Activated naive CD4-positive, alpha-beta T cell treated with anti-CD3 and anti-CD28 coated beads, Interleukin-2, amount 10 ng/mL, durations not matched to agents 7 days and 5 days (primary cell): ENCODE measurements at places on chromosomes 11 and 22.

GRCh38 chr22:38082986-38083710 lies 836 bp downstream of the SLC16A8 start:
- no peak for DNase-seq

GRCh38 chr11:88495836-88496235 lies 158.3 kb upstream of the CTSC start:
- no peak for DNase-seq

DNA sequence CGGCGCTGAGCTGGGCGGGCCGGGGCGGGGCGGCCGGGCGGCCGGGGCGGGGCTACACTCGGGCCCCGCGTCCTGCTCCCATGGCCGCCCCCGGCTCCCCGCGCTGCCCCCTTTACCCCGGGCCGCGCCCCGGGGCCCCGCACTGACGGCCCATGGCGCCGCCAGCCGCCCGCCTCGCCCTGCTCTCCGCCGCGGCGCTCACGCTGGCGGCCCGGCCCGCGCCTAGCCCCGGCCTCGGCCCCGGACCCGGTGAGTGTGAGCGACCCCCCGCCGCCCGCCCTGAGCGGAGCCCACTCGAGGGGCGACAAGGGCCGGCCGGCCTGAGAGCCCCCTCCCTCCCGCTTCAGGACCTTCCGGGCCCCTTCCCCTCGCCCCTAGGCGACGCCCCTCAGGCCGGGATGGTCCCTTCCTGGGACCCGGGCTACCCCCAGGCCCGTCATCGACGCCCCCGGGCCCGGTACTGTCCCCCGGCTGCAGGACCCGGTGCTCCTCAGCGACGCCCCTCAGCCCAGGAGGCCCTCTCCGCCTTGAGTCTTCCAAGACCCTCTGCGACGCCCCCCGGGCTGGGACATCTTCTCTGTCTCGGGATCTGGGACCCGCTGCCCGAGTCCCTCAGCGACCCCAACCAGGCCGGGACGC lies at the start of gene KREMEN1:
Gene KREMEN1, plus strand, starts transcription at position 57 of the 639 bp plus-strand sequence. Its CDS starts 96 bp downstream, at position 153.
- DNase-seq: peak; percentile 28

DNA sequence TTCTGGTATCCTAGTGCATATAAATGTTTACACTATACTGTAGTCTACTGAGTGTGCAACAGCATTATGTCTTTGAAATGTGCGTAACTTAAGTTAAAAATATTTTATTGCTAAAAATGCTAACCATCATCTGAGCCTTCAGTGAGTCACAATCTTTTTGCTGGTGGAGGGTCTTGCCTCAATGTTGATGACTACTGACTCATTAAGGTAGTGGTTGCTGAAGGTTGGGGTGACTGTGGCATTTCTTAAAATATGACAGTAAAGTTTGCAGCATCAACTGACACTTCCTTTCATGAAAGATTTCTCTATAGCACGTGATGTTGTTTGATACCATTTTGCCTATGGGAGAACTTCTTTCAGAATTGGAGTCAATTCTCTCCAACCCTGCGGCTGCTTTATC lies 8.5 kb upstream of the CREBZF start:
- no peak for DNase-seq

DNA sequence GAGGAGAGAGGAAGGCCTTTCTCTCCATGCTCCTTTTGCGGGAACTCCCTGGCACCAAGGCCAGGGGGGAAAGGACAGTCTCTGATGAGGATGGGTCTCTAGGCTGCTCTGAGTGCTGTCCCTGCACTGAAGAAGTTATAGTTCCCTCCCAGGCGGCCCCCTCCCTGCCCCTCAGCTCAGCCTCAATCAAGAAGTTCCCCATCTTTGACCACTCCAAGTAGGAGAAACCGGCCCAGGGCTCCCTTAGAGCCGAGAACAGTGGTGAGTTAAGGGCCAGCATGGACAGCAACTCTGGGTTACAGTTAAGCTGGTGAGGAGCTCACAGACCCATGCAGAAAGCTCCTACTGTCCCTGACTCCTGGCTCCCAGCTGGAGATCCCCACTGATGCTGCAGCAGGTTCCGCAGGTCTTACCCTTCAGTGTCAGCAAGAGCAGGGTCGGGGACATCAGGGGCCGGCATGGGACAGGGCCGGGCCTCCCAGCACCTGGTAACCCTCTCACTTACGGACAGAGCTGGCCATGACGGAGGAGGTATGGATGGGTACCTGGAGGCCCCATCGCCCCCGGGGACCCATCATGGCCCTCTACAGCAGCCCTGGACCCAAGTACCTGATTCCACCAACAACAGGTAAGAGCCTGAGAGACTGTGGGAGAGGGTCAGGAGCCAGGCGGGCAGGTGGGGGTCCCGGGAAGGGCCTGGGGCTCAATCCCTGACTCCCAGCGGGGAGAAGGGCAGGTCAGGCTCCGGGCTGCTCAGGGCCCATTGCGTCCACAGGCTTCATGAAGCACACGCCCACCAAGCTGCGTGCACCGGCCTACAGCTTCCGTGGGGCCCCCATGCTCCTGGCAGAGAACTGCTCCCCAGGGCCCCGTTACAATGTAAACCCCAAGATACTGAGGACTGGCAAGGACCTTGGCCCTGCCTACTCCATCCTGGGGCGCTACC lies 4.2 kb downstream of the SCGB1C1 start:
- no peak for DNase-seq

GRCh38 chr11:17905477-17905876 lies 107.4 kb downstream of the SERGEF start:
- no peak for DNase-seq

DNA sequence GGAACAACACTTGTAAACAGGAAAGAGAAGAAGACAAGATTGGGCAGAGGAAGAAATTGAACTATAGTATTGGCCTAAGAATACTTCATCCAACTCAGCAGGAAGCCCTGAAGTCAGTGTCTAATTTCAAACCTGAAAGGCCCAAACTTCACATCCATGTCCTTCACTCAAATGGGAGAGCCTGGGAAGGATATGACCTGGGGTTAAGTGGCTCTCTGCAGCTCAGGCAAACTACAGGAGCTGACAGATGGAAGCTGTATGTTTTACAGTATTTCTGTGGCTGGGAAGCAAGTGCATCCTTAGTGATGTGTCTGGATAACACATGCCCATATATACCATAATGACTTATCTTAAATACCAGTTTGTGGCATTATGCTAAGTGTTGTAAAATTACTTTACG lies 196.2 kb downstream of the SOX6 start:
- DNase-seq: no peak

DNA sequence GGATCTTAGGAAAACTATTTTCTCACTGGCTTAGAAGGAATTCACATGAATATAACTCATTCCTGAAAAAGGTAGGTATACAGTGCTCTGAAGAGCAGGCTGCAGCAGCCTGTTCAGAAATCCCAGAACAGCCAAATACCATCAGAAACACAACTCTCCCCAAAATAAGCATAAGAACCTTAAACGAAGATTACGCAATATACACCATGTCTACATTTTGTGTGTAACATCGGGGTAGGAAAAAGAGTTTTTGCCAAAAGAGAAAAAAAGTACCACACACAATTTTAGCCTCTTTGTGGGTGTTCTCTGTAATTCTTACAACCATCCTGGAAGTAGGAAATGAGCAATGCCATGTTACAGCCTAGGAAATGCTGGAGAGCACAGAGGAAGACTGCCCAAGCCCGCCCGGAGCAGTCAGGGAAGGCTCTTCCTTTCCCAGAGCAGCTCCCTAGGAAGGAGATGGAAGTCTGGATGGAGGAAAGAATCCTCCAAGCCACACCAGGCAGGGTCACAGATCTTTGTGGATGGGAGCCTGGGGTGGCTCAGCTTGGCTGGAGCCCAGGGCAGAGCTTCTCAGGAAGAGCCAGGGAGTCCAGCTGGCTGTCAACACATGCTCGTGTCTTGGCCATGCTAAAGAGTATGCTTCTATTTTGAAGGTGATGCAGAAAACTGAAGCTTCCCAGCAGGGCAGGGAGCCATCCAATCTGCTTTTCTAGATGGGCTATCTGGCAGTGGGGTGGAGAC lies 49.7 kb upstream of the ARFGAP3 start:
- DNase-seq: no peak

DNA sequence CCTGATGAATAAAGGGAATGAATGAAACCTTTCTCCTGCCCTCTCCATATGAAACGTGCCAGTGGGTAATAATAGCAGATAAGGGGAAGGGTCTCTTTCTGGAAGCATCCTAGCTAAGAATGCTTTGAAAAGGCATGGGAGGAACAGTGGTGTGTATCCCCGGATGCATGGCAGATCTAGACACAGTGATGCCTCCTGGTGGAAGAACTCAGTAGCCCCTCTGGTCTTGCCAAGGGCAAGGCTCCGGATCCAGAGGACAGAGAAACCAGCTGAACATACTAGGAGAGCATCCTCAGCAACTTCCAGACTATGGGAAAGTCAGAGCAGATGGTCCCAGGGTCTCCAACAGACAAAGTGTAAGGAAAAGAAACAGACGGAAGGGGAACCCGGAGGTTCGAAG lies 6.4 kb downstream of the BAIAP2L2 start:
- DNase-seq: no peak

DNA sequence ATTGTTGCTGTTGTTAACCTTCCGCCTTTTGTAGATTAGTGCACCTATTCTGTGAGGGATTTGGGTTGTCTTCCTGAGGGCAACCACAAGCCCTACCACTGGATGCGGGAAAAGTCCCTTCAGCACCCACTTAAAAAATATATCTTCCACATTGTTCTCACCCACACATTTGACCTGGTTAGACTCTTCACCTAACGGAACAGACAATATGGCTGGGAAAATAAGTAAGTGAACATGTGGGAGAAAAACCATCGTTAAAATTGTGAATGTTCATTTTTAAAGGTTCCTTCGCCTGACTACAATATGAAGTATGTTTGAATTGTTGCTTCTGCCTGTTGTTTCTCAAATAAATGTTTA lies 72.0 kb upstream of the MPEG1 start:
- no peak for DNase-seq

- no peak for DNase-seq
These were observed 3.8 kb downstream of the MPEG1 start for GRCh38 chr11:59208956-59209355.

- DNase-seq: no peak
These were observed 122.2 kb upstream of the SYN3 start for GRCh38 chr22:33180356-33180755.

GRCh38 chr11:122394313-122394712 lies 261.2 kb upstream of the UBASH3B start:
- DNase-seq: no peak

GRCh38 chr22:37212174-37212906 lies at the start of gene SSTR3:
TSS of gene SSTR3 (minus strand) at chr22:37212477. CDS start at chr22:37207803, 4,674 bp downstream.
- DNase-seq: peak; percentile 16

- no peak for DNase-seq
These were observed 65.1 kb downstream of the PRMT3 start for GRCh38 chr11:20452585-20452984.

- DNase-seq: no peak
These were observed 319.0 kb downstream of the DDX10 start for GRCh38 chr11:108983636-108984420.

- no peak for DNase-seq
These were observed 301.8 kb upstream of the MTNR1B start for GRCh38 chr11:92667486-92668152.

DNA sequence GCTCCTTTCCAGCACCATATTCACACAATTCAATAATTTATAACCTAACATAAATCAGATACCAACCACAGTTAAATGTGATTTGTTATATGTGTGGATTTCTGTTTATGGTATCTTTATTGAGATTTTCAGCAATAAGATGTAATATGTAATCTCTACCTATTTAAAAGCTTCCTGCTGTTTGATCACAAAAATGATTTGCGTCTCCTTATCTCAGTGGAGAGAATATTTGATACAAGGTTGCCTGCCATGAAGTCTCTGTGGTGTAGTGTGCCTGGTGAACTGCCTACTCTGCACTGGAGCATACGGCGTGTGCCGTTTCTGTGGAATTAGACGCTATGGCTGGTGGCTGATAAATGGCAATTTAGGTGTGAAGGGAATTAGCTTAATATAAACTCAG lies 741.1 kb downstream of the NELL1 start:
- DNase-seq: no peak

- DNase-seq: no peak
These were observed 854 bp downstream of the ABCC8 start for GRCh38 chr11:17475666-17476316.

- no peak for DNase-seq
These were observed 51.7 kb downstream of the PITPNB start for GRCh38 chr22:27867085-27867952.

DNA sequence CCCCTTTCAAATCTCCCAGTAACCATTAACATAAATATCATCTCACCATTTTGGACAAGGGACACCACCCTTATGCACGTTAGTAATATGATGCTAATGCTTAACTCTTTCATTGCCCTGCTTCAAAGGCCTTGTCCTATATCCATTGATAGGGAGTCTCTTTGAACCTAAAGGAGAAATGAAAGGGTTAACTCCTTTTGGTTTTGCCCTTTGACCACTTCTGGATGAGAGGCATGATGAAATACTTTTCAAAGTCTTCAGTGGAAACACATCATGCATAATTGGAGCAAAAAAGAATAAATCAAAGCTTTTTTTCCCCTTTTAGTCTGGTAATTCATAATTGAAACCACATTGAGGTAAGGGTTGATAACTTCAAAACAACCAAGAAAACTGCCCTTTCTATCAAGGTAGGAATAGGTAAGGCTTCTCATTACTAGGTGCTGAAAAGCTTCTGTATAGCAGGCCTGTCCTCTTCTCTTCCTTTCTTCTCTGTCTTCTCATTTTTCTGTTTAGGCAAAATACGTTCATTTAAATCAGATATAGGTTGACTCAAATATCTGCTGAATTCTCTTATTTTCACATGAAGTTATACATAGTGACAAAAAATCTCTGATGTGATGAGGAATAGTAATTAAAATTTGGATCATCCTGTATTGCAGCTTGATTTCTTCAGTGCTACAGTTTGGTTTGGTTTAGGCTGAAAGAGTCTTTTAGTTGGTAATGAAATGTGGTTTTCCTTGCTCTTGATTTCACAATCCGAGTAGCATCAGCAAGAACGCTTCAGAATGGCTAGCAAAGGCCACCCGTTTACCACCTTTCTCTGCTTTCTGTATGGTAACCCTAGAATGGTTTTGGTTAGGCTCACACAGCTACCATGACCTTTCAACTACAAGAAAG lies 94.8 kb downstream of the EXT2 start:
- no peak for DNase-seq

DNA sequence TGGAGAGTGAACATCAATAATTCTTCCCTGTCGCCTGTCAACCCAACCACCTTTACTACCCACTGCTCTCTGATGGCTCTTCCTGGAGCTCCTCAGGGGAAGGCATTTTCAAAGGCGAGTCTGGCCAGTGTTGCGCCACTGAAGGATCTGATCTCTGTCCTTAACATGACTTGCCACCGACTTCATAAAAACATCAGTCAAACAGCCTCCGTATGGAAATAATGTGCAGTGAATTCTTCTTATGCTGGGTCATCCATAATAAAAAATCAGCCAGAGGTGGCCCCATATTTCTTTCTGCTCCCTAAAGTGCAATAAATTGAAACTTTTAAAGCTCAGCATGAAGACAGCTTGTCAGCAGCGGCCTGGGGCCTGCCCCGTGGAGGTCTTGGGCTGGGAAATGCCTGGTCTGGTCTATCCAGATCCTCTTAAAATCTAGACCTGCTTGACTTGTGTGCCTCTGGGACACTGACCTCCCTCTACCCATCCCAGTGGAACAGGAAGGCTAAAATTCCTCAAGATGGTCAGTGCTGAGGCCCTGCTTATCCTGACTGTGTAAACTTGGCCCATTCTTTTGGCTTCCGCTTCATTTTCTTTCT lies 199.5 kb downstream of the MYO18B start:
- DNase-seq: no peak

- DNase-seq: no peak
These were observed 25.1 kb downstream of the ADAMTS8 start for GRCh38 chr11:130403271-130403804.
